EH (cell line): ENCODE measurements at places on chromosomes 12 and 14.

DNA sequence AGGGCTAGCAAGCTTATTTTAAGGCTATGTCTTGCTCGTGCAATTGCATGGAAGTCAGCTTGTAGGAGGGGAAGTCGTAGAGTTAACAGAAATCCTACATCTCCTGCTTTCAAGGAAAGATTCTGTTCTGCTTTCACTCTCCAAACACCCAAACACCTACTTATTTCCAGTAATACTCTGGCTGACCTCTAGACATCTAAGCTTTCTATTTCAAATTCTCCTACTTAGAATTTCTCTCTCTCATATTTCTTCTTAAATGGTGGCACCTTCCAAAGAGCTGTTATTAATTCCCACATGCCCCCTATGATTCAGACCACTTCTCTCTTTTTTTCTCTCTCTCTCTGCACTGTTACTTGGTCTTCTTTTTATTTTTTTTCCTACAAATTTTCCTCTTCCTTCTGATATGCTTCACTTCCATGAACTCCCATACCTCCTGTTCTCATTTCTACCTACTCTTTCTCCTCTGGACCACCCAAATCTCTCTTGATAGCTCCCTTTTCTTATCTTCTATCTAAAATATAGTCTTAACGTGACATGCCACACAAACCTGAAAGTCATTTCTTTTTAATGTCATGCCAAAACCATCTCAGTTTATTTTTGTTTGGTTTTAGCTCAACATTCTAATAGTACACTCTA is 90.8 kb downstream of the RPS6KA5 start:
- no peak for DNase-seq

DNA sequence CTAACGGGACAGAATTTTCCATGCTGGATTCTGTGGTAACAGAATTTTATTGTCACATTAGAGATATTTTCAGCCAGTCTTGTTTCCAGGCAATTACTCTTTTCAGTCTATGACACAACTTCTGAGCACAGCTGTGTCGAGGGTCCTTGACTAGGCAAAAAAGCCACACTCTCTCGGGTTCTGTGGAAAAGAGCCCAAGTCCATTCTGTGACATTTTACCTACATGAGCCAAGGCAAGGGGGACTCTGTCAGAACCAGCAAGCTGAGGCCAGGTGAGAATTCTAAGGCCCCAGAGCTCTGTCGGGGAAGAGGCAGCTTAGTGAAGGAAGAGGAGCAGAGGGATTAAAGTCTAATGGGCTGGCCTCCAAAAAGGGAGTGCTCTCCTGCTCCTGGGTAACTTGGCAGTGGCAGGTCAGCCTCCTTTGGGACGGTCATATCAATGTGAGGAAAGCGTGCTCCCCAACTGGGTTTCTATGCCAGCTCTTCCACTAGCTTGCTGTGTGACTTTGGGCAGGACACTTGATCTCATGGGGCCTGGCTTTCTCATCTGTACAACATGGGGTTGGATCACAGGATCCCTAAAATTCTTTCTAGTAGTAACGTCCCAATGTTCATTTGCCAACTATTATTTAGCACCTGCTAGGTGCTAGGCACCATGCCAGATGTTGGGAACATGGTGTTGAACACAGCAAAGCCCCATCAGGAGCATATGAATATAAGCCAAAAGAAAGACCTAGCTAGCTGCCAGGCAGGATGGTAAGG is 16.0 kb upstream of the RIC8B start:
- no peak for DNase-seq

GRCh38 chr12:57893431-57894353 is 47.2 kb upstream of the CTDSP2 start:
- peak; percentile 92 for DNase-seq

- DNase-seq = no peak
Measured at GRCh38 chr14:102629011-102629444, 36.6 kb downstream of the RCOR1 start.

DNA sequence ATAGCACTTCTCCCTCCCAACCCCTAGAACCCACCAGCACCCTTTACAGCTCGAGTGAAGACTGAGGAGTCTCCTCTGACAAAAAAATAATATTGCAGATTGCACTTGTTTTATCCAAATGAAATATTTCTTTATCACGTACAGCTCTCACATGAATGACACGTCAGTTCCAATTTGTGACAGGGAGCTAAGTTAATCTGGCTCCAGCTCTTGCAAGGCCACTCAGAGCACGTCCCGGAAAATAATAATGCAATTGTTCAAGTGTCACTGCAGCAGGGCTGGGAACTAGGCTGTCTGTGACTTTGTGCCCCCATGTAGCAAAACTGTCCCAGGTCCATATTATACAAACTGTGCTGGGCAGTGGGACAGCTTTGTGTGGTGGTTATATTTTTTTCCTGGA is 539.6 kb downstream of the VRK1 start:
- DNase-seq = no peak

DNA sequence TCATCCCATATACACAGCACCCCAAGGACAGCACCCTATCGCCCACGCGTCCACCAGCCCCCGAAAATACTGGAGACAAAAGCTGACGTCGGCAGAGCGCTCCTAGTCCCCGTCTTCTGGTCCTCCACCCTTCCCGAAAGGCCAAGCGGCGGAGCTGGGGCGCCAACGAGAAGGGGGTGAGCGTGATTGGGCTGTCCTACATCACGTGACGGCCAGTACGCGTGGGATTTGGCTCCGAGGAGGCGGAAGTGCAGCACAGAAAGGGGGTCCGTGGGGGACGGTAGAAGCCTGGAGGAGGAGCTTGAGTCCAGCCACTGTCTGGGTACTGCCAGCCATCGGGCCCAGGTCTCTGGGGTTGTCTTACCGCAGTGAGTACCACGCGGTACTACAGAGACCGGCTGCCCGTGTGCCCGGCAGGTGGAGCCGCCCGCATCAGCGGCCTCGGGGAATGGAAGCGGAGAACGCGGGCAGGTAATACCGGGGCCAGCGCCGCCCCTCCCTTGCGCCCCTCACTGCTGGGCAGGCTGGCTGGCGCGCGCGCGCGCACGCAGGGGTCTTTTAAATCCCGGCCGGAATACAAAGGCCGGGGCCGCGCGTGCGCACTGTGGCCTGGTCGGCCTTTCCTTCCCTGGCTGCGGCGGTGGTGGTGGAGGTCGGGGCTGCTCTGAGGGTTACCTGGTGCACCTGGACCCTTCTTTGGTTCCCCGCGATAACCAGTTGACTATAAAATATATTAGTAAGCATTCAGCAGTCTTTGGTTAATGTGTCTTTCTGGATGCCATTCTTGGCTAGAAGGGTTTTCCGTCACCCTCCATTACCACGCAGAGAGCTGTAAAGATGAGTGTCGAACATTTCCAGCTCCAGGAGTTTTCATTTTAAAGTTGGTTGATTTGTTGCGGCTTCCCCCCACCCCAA is at the start of gene TDG:
TSS of gene TDG (plus strand) at position 283 of the 915 bp plus-strand sequence. CDS start at position 449, 166 bp downstream.
- peak; percentile 99 for DNase-seq

- no peak for DNase-seq
Measured at GRCh38 chr14:85523624-85524023, 6.3 kb upstream of the FLRT2 start.

GRCh38 chr12:49476091-49476490 is 62.7 kb upstream of the KCNH3 start:
- DNase-seq = no peak

- DNase-seq = no peak
Measured at GRCh38 chr12:109729371-109729781, 15.8 kb downstream of the FAM222A start.

- DNase-seq = no peak
Measured at GRCh38 chr14:77917491-77918201, 117.7 kb downstream of the ADCK1 start.

DNA sequence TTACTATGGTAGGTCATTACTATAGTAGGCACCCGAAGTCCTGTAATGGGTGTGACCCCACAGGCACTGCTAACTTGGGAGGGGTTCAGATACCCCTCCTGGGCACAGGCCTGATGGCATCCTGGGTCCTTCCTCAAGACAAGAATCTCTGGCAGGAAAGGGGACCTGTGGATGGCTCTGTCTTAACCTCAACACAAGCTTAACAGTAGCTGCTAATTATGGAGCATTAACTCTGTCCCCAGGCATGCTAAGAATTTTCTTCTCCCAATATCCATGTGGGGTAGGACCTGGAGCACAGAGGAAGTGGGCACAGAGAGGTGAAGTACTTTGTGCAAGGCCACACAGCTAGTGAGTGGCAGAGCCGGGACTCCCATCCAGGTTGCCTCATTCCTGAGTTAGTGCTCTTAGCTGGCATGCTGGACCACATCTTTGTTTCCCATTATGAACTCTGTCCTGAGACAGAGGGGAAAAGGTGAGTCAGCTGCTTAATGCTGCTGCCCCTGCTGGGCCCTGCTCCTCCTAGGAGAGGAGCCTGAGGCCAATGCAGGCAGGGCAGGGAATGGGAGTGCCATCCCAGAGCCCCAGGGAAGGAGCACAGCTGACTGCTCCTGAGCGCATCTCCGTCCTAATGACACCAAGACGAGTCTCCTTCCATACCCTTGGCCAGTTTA is 32.1 kb downstream of the GALNT16 start:
- DNase-seq = peak; percentile 46

DNA sequence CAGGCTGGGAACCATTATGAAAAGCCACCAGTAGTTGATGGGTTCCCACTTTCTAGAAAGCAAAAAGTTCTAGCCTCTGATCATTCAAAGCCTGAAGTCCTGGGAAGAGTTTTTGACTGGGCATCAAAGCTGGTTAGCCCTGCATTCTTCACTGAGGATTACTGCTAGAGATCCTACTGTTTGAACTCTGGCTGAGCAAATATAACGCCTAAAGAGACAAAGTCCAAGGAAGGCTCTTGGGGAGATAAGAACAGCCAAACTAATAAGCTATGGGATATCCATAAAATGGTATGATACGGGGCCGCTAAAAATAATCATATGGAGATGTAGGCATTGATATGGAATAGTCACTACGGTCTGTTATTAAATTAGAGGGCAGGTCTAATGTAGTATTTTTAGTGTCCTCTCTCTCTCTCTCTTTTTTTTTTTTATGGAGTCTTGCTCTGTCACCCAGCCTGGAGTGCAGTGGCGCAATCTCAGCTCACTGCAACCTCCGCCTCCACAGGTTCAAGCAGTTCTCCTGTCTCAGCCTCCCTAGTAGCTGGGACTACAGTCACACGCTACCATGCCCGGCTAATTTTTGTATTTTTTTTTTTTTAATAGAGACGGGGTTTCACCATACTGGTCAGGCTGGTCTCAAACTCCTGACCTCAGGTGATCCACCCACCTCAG is 35.5 kb downstream of the PLXNC1 start:
- no peak for DNase-seq

DNA sequence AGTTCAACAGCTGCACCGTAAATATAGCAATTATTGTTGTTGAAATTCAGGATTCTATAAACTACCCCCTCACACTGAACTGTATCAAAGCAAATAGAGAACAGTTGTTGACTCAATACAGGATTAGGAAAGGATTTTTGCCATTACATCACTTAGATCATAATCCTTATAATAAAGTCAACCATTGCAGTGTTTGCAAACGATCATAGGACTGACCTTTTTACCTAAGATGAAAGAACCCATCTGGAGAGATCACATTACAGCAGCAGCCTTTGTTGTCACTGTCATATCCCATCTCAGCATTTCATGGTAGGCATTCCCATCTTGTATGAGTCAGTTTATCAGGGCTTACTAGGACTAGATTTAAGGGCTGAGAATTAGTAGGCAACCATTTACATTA is 96.1 kb downstream of the IPO8 start:
- no peak for DNase-seq

DNA sequence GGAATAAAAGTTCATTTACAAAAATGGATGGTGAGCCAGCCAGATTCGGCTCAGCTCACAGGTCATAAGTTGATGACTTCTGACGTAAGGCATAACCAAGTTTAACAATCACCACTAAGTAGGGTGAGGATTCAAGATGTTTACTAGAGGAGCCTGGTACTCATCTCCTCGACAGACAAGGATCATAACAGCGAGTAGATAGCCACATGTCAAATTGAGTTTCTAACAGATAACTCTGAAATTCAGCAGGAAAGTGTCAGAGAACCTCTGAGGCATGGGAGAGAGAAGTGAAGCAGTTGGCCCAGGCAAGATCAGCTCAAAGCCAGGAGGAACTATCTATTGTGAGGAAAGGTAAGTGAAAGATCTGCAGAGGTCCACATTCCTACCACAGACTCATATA is 208.7 kb downstream of the NELL2 start:
- no peak for DNase-seq

- DNase-seq = no peak
Measured at GRCh38 chr14:30260833-30261607, 297.9 kb upstream of the G2E3 start.

DNA sequence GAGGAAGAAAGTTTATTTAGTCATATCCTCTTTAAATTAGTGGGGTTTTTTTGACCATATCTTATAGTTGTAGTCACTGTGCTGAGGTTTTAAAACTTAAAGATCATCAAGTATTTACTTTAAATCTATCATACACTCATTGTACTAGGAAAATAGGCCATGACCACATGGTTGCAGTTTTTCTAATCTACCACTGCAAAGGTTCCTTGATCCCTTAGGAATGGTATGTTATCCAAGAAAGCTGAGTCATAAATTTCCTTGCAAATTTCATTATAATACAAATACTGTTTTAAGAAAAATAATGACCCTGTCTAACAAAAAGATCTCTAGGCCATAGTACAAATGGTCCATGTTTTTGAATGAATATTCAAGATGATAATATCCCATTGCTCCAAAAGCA is 74.7 kb downstream of the DBX2 start:
- no peak for DNase-seq

- DNase-seq = peak; percentile 40
Measured at GRCh38 chr14:91866061-91866460, 1.3 kb downstream of the TC2N start.
